ENCODE measurements at places on chromosomes 5 and 9. TPM values are rescaled to one million over a fixed set of nuclear protein-coding genes. Genes with fewer than 3 reads are reported as not detected.

GRCh38 chr9:106798016-106798799 is 64.8 kb upstream of the ZNF462 start:
- DNase-seq = peak; percentile 32

CKMT2 gene
- total RNA-seq = not detected

DNA sequence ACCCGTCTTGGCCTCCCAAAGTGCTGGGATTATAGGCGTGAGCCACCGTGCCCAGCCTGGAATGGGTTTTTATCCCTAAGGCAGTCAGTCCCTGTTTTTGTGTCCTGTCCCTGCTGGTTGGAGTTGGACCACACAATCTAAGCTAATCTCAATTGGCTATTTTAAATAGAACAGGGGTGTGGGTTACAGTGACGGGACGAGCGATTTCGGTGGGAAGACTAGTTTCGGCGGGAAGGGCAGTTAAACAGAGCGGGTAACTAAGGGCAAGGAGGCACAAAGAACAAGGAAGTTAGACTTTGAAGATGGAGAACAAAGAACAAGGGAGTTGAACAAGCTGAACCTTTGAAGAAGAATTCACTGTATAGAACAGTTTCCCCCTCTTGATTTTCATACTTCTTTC is 1.4 kb downstream of the GTF3C5 start:
- DNase-seq = no peak

SV2C gene
- total RNA-seq = 4.1 TPM

GRCh38 chr5:100788417-100788816 is 114.7 kb downstream of the ST8SIA4 start:
- DNase-seq = no peak

GRCh38 chr5:59685793-59686192 is 207.7 kb downstream of the PDE4D start:
- no peak for DNase-seq

OR1B1 gene
- not detected for total RNA-seq

RALGPS1 gene
- total RNA-seq = 3.9 TPM

- no peak for DNase-seq
These were observed 58.2 kb downstream of the CAMSAP1 start for GRCh38 chr9:135849181-135849580.

EQTN gene
- total RNA-seq = not detected

GABRG2 gene
- not detected for total RNA-seq

- DNase-seq = no peak
These were observed 38.9 kb upstream of the SLC6A3 start for GRCh38 chr5:1483856-1484729.

ANKRD55 gene
- total RNA-seq = not detected

- DNase-seq = no peak
These were observed 102.0 kb upstream of the SMC5 start for GRCh38 chr9:70156729-70157128.

GRCh38 chr5:147849226-147849625 is 17.8 kb upstream of the SPINK1 start:
- no peak for DNase-seq

THBS4 gene
- 1.6 TPM for total RNA-seq

- DNase-seq = no peak
These were observed 321.5 kb downstream of the ENC1 start for GRCh38 chr5:74319076-74319475.

DNA sequence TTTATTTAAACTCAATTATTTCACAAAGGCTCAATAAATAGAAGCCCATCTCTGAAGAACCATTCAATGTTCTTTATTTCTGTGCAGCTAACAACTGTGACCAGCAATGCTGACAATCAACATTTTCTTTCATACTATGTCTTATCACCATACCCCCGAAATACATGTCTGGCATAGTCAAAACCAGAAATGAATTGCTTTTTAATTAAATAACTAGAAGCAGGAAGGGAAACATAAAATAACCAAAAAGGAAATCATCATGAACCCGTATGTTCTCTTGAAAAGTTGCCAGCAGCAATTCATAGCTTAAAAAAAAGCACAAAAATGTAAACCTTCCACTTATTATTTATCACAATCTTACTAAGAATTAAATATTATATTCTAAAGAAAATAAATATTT is 212.4 kb downstream of the TMEM232 start:
- DNase-seq = peak; percentile 53

DNA sequence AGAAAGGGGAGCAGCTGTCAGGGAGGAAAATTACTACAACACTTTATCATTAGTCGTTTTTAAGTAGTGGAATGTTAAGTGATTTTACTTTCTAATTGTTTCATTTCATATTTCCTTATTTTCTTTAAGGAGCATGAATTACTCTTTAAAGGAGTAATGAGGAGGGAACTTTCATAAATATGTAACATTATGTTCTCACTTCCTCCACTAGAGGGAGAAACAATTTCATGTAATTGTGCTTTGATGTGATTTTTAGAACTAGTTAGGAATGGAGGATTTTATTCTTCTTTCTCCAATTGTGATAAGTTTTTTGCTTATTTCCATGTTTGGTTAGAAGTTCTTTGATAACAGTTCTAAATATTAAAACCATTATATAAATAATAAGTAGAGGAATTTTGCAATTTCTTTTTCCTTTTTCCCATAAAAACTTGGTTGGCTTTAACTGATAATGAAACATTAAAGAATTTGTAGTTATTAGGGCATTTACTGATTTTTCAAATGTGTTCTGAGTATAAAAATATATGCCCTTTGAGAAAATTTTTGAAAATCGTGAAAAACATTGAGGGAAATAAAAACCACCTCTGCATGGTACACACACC is 25.6 kb downstream of the CEP78 start:
- DNase-seq = peak; percentile 44

CDKN2A gene
- not detected for total RNA-seq

DNA sequence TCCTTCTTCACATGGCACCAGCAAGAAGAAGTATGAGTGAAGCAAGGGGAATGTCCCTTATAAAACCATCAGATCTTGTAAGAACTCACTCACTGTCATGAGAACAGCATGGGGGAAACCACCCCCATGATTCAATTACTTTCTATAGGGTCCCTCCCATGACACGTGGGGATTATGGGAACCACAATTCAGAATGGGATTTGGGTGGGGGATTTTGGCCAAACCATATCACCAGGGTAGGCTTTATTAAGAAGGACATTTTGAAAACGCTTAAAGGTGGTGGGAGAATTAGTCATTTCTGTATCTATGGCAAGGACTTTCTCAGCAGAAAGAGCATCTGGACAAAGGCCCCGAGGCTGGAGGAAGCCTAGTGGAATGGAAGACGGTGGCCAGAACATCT is 100.2 kb upstream of the ADAMTS16 start:
- DNase-seq = no peak

DNA sequence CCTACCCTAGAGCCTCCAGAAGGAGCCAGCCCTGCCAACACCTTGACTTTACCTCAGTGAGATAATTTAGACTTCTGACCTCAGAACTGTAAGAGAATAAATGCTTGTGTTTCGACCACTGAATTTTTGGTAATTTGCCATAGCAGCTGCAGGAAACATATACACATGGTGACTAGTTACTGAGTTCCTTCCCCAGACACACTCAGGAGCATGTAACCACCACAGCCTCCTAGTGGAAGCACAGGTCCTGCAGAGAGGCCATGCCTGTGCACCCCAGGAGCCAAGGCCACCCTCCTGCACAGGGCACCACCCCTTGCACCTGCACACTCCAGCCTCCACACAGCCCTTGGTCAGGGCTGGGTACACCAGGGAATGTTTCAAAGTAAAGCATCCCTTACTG is 7.6 kb upstream of the CAMSAP1 start:
- no peak for DNase-seq

HAPLN1 gene
- total RNA-seq = 0.32 TPM

DNA sequence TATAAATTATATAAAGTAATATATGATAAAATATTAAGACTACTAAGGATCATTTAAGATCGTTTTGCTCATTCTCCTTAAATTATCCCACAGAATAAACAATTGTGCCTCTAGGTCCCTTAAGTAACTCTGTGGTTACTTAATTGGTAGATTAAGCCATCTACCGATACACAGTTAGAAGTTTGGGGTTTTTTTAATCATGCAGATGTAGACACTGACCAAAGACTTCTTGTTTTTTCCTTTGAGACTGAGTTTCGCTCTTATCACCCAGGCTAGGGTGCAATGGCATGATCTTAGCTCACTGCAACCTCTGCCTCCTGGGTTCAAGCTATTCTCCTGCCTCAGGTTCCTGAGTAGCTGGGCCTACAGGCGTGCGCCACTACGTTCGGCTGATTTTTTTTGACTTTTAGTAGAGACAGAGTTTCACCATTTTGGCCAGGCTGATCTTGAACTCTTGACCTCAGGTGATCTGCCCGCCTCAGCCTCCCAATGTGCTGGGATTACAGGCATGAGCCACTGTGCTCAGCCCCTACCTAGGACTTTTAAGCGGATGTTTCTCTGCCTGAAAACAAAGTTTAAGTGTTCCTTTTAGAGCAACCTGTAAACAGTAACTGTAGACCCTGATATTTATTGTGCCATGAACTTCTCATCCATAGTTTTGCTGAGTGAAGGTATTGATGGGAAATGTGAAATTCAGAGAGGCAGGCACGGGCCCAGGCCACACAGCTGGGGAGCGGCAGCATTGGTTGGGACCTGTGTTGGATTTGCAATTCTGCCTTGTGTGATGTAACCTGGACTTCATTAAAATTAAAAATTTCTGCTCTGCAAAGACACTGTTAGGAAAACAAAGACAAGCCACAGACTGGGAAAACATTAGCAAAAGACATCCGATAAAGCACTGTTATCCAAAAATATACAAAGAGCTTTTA is 11.6 kb downstream of the CEL start:
- no peak for DNase-seq

RFESD gene
- 3.5 TPM for total RNA-seq

CCT5 gene
- 675 TPM for total RNA-seq

DNA sequence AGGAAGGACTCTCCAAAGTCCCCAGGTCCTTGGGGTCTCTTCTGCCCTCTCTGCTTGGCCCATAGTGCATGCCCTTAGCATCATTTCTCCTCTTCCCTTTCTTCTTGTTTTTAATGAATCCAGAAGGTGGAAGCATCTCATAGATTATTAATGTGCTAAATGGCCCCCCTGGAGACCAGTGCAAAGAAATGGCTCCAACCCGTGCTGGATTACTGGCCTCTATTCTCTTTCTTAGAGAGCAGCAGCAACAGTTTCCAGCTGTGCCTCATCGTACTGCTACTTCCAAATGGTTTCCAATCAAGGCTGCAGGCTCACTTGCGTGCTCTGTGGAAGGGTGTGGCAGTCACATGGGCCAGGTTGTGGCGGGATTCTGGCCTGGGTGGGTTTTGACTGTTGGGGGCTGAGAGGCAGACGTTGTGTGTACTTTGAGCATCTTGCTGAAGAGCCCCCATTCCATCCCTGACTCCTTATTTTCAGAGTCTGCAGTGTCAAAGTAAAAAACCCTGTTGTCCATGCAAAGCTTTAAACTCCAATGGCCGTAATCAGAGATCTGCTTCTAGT is 139.7 kb downstream of the GABBR2 start:
- DNase-seq = no peak

DNA sequence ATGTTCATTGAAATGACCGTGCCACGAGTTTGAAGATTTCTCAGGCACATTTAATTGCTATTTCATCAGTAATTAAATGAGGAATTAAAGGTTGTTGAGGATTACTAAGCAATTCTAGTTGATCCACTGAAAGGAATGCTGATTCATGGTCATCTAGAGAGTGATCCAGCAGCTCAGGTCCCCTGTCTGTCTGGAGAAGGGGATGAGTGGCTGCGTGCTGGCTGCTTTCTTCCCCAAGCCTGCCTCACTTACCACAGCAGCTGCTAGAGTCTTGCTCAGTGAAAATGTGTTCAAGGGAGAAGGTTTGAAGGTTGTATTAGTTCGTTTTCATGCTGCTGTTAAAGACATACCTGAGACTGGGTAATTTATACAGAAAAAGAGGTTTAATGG is 7.8 kb upstream of the TGFBI start:
- no peak for DNase-seq

GRCh38 chr5:143403334-143403592 is 223 bp downstream of the NR3C1 start:
- no peak for DNase-seq

CTNND2 gene
- total RNA-seq = not detected

GABRA1 gene
- total RNA-seq = not detected

- DNase-seq = no peak
These were observed 133.6 kb downstream of the SIL1 start for GRCh38 chr5:139064613-139065012.

- peak; percentile 15 for DNase-seq
These were observed 7.2 kb downstream of the ANKHD1 start for GRCh38 chr5:140408750-140409241.

DNA sequence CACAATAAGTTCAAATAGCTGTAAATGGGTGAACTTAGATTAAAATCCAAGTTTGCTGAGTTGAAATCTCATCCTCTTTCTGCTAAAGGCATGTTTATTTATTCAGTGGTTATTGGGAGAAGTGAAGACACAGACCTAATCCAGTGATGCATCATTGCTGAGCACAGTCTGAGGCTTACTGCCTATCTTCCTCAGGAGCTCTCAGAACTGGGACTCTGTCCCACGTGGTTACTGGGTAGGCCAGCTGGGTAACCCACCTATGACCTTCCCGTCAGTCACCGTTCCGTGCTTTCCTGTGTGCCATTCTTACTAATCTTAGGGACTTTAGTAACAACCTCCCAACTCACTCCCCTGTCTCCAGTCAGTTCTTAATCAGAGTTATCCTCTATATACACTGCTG is 226.8 kb upstream of the ATP10B start:
- no peak for DNase-seq

DNA sequence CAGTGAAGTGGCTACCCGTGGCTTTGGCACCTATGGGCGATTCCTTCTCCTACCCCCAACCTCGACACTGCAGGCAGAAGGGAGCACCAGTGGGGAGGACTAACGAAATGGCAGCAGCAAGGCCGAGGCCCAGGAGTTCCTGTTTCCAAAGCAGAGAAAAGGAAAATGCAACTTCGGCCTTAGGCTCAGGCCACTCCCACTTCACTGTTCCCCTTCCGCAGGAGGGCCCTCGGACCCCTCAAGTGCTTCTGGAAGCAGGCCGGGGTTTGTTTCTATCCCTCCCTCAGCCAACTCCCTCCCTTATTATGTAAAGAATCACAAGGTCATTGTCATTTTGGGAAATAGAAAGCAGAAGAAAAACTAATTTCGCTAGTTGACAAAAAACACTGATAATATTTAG is 36.4 kb upstream of the NKX2-5 start:
- DNase-seq = no peak

DNA sequence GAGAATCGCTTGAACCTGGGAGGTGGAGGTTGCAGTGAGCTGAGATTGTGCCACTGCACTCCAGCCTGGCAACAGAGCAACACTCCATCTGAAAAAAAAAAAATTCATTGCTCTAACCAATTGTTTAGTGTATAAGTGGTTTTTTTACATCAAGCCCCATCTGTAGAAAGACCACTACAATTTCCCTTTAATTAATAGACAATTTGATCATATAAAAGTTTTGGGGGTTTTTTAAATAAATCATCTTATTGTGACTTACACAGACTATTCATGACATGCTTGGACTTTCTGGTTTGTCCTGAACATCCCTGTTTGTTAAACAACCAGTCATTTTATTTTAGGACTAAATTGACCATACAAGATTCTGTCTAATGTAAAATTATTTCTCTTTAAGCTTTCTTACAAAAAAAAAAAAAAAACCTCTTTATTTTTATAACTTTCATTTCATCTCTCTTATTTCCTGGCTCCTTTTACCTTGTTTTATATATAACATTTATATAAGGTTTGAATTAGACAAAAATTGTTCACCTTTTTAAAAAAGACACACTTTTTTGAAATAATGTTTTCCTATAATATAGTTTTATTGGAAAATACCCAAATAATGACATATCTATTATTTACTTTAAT is 9.8 kb upstream of the FANCC start:
- no peak for DNase-seq

ESM1 gene
- not detected for total RNA-seq
